ENCODE measurements at places on chromosomes 3 and 15.

DNA sequence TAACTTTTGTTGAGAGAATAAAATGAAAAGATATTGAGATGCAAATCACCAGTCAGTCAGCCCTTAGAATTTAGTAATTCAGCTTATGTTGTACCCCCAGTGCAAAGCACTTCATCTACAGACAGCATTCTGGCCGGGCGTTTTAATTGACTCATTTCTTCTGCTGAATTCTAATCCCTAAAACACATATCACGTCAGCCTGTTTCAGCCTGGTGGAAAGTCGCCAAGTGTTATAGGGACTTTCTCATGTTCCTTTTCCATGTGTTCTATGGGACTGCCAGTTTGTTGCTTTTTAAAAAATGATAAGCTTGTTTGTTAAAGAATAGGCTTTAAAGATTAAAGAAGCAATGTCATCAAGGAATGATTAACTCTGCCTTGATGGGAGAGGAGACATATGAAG is 169.7 kb upstream of the BFSP2 start:
- DNase-seq: no peak

- no peak for DNase-seq
Measured at GRCh38 chr3:46851364-46852333, 11.6 kb downstream of the MYL3 start.

- no peak for DNase-seq
Measured at GRCh38 chr3:45021524-45022297, 4.4 kb upstream of the CLEC3B start.

- DNase-seq: peak; percentile 38
Measured at GRCh38 chr3:16337856-16338540, 73.0 kb downstream of the OXNAD1 start.

GRCh38 chr3:464255-464654 is 267.7 kb downstream of the CHL1 start:
- no peak for DNase-seq

DNA sequence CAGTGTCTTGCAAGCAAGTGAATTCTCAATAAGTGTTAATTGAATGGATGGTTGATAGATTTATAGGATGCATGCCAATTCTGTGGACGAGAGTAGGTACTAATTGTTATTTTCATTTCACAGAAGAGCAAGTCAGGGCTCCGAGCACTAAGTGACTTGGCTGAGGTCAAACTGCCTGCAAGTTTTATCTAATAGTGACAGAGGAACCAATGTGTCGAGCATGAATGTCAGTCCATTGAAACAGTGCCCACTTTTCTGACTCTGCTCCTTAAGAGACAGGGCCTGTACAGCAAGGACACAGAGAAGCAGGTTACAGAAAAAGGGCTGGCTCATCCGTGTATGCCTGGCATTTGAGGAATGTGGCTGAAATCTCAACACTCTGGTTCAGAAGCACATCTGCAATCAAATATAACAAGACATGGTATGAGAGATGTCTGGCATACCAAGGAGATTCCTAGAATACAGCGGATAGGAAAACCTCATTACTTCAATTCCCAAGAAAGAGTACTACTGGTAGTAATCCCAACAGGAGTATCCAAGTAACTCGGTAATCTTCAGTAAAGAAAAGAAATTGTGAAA is 6.0 kb upstream of the B3GNT5 start:
- no peak for DNase-seq

- no peak for DNase-seq
Measured at GRCh38 chr3:35986161-35986560, 346.8 kb downstream of the ARPP21 start.

GRCh38 chr3:14471690-14472089 is 68.5 kb downstream of the GRIP2 start:
- DNase-seq: no peak

DNA sequence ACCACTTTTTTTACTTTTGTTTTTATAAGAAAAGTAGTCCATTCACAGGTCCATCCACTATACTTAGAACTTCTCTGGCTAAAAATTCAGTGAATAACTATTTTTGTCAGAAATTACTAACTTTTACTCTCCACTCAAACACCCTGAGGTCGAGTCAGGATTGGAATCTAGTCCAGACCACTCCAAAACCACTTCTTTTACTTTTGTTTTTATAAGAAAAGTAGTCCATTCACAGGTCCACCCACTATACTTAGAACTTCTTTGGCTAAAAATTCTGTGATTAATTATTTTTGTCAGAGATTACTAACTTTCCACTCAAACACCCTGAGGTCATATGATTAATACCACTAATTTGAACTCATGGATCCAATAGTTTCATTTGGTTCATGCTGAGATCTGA is 239.4 kb downstream of the RORA start:
- no peak for DNase-seq

GRCh38 chr15:27679203-27679602 is 419.9 kb downstream of the OCA2 start:
- no peak for DNase-seq

DNA sequence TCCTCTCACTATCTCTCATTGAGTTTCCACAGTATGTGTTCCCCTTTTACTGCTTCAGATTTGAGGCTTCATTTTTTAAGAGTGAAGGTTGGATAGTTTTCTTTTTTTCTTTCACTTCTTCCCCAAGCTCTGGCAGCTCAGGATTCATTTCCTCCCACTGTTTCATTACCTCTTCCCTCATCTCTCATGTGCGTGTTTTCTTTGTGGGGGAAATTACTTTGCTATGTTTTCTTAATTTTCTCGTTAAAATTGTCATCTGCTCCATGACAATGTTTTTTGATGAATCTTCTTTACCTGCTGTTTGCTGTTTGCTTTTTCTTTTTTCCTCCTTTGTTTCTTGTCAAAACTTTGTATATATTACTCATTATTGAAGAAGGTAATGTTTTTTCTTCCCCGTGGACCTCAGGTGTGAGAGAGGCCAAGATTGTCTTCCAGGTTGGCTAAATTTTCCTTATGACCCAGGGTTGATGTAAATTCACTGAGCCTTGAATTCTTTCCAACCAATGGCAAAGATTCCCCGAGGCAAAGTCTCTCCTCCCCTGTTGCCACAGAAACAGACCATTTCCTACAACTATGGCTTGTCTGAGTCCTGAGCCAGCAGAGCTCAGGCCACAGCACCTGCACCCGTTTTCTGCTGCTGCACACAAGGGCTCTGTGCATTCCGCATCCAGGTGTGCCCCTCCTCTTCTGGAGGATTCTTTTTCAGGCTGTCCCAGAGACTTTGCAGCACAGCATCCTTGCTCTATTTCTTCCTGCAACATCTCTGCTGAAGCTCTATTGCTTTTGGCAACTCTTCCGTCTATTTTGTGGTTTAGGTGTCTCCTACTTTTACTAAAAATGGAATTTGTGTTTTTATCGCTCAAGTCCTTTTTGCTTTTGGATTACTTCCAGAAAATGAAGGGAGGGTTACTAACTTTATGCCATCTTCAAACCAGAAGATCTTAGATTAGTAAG is 66.1 kb downstream of the NOX5 start:
- no peak for DNase-seq

- peak; percentile 50 for DNase-seq
Measured at GRCh38 chr15:69979262-69979661, 118.5 kb downstream of the TLE3 start.

DNA sequence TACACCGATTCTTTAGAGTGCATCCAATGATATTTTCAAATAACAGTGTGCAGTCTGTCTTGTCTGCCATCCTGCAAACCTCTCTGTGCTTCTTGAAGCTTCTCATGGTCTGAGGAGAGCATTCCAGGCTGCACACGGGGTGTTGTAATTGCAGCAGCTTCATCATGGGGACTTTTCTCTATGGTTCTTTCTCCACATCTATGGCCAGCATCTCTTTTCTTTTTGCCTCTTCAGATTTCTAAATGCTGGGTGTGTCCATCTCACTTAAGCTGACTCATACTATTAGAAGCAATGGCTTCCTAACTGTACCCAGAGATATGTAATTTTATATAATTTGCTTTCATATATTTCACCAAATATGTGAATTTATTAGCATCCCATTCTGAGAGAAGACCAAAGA is 63.8 kb upstream of the EPHB3 start:
- DNase-seq: no peak

DNA sequence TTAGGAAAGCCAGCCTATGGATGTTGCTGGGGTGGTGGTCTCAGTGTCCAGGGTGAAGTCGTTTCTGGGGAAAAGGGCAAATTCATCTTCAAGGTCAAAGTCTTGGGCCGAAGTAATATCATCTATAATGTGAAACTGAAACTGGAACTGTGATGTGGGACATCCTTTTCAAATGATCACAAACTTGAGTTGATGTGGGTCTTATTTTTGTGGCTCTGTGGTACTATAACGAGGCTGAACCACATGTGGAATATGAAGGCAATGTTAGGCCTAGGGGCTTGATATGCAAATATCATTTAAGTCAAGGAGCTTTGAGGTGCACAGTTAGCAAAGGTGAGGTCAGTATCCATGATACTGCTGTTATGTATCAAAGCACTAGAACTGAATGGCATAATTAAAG is 1.5 kb upstream of the CD200R1L start:
- DNase-seq: no peak

DNA sequence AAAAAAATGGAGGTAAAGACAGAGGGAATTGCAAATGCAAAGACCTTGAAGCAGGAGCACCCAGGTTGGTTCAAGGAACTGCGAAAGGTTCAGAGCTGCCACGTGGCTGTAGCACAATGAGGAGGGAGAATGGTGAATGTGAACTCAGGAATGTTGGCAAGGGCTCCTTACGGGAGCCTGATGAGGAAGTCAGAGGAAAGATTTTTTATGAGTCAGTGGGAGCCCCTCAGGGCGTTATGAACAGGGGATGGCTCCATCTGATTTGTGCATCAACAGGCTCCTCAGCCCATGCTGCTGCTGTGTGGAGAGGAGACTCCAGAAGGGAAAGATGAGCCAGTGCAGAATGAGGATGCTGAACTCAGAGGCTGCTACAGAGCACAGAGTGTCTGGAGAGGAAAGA is 194.4 kb downstream of the ARRDC4 start:
- no peak for DNase-seq

GRCh38 chr3:149592758-149593240 is 65.0 kb downstream of the WWTR1 start:
- DNase-seq: no peak

DNA sequence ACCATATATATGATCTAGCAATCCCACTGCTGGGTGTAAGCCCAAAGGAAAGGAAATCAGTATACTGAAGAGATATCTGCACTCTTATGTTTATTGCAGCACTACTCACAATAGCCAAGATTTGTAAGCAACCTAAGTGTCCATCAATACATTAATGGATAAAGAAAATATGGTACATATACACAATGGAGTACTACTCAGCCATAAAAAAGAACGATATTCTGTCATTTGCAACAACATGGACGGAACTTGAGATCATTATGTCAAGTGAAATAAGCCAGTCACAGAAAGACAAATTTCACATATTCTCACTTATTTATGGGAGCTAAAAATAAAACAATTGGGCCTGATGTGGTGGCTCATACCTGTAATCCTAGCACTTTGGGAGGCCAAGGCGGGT is 21.9 kb upstream of the ARNT2 start:
- DNase-seq: no peak

GRCh38 chr15:64004587-64004986 is 41.7 kb downstream of the DAPK2 start:
- no peak for DNase-seq

DNA sequence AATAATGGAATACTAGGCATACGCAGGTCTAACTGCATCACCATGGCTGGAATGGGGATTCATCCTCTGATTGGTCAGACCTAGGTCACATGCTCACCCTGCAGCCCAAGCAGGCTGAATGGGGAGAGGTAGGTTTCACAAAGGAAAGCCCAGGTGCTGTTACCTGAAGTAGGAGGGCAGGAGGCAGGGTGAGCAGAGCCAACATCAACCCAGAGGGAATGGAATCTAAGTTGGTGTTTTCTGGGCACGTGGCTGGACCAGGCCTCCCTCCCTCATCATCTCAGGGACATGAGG is 6.7 kb upstream of the H1-8 start:
- no peak for DNase-seq

- no peak for DNase-seq
Measured at GRCh38 chr3:82143661-82144412, 382.4 kb upstream of the GBE1 start.
